CD8-positive, alpha-beta memory T cell (primary cell): ENCODE measurements at places on chromosomes 7 and 10.

- DNase-seq, result no peak
Measured at GRCh38 chr10:125340903-125341302, 180.5 kb upstream of the CTBP2 start.

DNA sequence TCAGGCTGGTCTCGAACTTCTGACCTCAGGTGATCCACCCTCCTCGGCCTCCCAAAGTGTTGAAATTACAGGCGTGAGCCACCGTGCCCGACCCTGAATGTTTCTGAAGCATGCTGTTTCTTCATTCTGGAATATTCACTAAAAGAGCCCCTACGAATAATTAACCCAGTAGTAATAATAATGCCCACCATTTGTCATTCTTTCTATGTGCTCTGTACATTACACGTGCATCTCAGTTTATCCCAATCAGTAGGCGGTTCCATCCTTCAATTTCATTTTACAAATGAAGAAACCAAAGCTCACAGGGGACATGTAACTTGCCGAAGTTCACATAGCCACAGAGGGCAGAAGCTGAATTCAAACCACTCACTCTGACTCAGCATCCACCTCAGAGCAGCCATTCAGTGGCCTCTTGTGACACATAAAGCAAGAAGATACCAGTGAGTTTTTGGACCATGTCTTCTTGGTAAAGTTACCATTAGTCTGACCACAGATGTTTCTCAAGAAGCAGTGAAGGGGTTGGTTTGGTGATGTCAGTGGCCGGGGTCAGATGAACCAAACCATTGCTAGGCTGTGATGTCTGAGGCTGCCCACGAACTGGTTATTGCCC, 71.9 kb upstream of the DUSP5 start:
- no peak for DNase-seq

- no peak for DNase-seq
Measured at GRCh38 chr7:91082852-91083495, 181.3 kb upstream of the FZD1 start.

DNA sequence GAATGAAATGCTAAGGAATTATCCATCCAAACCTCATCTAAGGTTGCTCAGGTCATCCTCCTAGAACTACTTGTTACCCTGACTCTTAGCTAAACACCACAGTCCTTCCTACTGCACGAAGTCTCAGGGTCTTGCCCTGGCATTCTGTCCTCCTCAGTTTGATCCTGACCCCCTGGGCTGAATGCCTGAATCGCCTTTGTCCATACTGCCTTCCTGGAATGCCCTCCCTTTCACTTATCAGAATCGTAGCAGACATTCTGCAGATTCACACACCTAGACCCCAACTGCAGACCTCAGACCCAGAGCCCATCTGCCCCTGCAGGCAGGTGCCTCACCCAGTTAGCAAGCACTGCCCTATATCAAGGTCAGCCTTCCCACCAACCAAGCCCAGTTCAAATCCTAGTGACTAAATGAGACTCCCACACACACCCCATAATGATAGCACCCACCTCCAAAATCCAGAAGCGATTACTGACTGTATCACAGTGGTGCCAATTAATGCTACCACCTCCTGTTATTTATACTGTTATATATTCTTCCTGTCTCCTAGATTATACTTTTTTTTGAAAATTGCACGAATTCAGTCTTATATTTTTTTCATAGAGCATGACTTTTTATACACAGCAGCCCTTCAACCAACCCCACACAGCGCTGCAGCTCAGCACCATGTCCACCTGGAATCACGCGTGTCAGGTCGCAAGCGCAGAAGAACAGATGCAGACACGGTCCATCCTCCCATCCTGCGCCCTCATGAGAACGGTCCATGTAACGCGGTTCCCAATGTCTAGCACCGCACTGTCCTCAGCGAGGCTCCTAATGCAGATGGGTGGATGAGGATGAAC, 3.7 kb downstream of the PARD3 start:
- DNase-seq, result no peak

DNA sequence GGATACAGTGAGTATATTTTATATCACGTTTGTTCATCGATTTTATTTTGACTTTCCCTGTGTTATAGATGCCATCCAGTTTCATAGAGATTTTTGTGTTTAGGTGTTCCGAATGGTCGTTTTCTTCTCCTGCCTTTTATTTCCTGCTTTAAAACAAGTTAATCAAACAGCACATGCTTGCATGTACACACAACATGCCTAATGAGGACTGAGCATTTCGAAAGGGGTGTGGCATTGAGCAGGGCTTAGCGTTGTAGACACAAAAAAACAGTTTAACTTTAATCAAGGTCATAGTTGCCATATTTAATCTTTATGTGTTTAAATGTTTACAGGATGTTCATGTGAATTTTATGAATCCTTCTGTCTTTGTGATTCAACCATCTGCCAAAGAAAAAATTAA, 430.5 kb upstream of the GALNT17 start:
- DNase-seq, result no peak

- DNase-seq, result no peak
Measured at GRCh38 chr7:52863652-52864051, 171.8 kb upstream of the POM121L12 start.

DNA sequence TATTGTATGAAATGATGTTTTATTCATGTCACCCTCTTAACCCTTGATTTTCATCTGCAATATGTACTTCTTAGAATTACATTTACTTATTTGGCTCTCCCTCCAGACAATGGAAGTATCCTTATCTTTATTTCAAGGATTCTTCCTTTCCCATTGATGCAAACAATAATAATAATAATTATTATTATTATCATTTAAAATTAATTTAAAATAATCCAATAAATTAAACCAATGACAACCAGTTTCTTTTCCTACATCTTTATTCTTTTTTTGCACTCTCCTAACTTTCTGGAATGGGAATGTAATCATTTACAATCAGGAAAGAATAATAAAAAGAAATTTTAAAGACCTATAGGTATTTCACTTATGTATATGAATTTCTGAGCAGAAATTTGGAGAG, 504.4 kb downstream of the INHBA start:
- no peak for DNase-seq

DNA sequence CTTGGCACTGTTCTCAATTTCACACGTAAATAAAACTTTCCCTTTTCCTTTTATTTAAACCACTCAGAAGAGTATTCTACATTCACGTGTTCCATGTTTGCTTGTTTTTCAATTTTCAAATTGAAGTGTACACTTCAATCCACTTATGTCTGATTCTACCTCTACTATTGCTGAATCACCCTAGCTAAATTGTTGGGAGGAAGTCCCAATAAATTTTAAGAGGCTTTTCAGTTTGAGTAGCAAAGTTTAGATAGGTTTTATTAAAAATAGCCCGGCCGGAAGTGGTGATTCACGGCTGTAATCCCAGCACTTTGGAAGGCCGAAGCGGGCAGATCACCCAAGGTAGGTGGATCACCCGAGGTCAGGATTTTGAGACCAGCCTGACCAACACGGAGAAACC, 1414.7 kb upstream of the CELF2 start:
- DNase-seq, result no peak

DNA sequence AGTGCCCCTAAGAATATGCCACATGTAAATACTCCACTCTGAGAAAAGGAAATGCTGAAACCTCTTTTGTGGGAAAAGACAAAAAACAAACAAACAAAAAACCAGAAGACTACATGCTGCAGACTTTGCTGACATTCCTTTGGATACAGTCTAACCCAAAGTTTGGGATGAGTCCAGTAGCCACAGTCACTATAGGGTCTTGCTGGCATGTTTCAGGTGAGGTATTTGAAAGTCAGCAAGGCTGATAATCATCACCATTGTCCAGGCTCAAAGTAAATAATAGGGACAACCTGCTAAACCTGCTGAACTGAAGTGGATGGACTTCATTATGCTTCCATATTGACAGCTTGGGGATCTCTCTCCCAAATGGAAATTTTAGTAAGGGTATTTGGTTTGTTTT, 1087.0 kb upstream of the LRRTM3 start:
- DNase-seq, result no peak
